ENCODE measurements at places on chromosomes 2 and 18. TPM values are rescaled to one million over a fixed set of nuclear protein-coding genes. Genes with fewer than 3 reads are reported as not detected.

- no peaks in the 10 kb centered on the region for H3K36me3 ChIP-seq
- no peaks in the 10 kb centered on the region for H3K4me1 ChIP-seq
- no peaks in the 10 kb centered on the region for H3K27me3 ChIP-seq
- no peak overlapping the region for H3K27ac ChIP-seq
Observed at GRCh38 chr18:2391470-2391869, 179.8 kb downstream of the METTL4 start.

- H3K27ac ChIP-seq: no peak overlapping the region
- H3K4me3 ChIP-seq: no peak overlapping the region
- peaks cover 11% of the 10 kb centered on the region for H3K4me1 ChIP-seq
- no peaks in the 10 kb centered on the region for H3K36me3 ChIP-seq
Observed at GRCh38 chr2:64846177-64846576, 143.0 kb upstream of the SLC1A4 start.

DNA sequence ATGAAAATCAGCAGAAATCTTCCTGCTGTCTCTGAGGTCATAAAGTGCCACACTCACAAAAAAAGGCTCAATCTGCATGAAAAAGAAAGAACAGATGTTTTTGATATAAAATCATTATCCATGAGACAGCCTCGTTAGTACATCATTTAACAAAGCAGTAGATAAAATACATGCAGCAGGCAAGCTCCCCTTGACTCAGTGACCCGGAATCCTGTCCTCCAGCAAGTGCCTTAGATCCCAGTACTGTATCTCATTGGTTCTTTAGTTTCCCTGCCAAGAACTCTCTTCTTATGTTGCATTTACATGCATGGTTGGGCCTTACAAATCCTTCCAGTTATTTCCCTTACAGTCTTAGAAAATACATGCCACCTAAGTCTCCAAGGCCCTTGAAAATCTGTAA, 148.9 kb upstream of the CCDC195 start:
- H3K27me3 ChIP-seq: no peaks in the 10 kb centered on the region
- H3K36me3 ChIP-seq: peaks cover 61% of the 10 kb centered on the region
- DNase-seq: no peak
- H3K4me1 ChIP-seq: peaks cover 7% of the 10 kb centered on the region
- H3K27ac ChIP-seq: no peak overlapping the region

GRCh38 chr18:78245451-78245850, 734.2 kb upstream of the SALL3 start:
- no peaks in the 10 kb centered on the region for H3K4me1 ChIP-seq
- no peaks in the 10 kb centered on the region for H3K36me3 ChIP-seq
- H3K27me3 ChIP-seq: no peaks in the 10 kb centered on the region
- no peak overlapping the region for H3K27ac ChIP-seq

- H3K27ac ChIP-seq: no peak overlapping the region
- no peak overlapping the region for H3K4me3 ChIP-seq
- H3K4me1 ChIP-seq: no peaks in the 10 kb centered on the region
- no peaks in the 10 kb centered on the region for H3K36me3 ChIP-seq
- DNase-seq: no peak
Observed at GRCh38 chr2:204197336-204198005, 260.9 kb downstream of the ICOS start.

MYL12B gene
- 278 TPM for total RNA-seq

ELOA2 gene
- total RNA-seq: not detected

FAM161A gene
- total RNA-seq: 3.2 TPM
